Fibroblast of gingiva (primary cell): ENCODE measurements at places on chromosomes 3 and 15.

GRCh38 chr3:168336276-168336675 is 240.6 kb upstream of the GOLIM4 start:
- no peak for DNase-seq

DNA sequence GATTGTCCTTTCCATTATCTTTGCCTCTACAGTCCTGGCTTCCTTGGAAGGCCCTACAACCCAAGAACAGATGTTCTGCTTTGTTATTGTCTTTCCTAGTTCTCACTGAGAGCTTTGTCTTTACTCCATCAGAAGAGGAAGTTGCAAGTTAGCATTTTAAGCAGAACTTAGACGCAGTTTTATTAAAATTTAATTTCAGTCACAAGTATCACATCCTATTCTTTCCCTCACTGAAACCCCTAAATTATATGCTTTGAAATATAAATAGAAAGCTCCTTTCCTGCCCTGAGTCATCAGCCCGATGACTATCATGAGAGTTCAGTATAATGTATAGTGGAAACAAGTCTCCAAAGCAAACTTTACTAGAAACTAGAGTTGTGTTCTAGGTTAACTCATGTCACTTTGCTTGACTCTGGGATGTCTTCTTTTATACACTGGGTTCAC is 291.2 kb upstream of the RBMS3 start:
- DNase-seq, result no peak

- DNase-seq, result no peak
These were observed 10.4 kb downstream of the RSRC1 start for GRCh38 chr3:158120330-158120729.

DNA sequence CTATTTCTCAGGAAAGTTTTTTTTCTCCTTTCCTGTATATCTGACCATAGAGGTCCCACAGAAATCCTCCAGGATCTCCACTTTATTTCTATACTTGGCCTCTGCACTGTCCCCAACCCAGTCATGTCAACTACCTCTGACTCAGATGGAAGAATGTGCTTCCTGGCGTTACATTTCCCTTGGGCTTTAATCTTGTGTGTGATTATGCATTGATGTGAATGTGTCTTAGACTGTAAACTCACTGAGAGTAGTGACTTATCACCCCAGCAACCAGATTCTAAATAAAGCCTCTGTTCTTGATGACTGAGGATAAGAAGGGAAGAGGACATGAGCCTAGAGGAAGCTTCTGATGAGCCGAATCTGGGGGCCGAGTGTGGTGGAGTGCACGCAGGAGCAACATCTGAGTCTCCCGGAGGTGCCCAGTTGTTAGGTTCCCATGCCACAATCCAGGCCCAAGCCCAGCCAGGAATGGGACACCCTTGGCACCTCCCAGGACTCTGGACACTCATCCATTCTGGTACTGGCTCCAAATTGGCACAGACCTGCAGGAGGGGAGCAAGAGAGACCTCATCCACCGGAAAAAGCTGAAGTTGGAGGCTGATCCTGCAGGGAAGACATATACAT is 32.1 kb upstream of the HEG1 start:
- DNase-seq, result peak; percentile 56

DNA sequence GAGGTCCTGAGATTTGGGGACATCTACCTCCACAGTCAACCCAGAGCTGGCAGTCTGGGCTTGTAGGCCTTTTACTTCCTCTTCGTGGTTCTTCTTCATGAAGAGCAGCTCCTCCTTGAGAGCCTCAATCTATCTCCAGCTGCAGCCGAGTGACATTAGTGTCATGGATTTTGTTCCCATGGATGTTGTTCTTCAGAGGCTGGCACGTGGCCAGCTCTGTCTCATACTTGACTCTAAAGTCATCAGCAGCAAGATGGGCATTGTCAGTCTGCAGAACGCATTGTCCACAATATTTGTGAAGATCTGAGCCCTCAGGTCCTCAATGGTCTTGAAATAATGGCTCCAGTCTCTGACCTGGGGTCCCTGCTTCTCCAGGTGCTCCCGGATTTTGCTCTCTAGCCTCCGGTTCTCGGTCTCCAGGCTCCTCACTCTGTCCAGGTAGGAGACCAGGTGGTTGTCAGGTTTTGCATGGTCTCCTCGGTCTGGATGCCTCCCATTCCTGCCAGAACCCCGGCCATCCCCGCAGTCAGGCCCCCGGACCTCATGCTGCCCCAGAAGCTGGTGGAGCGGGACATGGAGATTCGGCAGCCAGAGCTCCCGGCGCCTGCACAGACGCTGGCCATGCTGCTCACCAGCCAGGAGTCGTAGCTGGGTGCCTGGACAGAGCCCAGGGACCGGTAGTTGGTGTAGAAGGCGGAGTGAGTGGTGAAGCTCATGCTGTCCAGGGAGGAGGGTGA is 3.4 kb upstream of the CCNL1 start:
- no peak for DNase-seq

DNA sequence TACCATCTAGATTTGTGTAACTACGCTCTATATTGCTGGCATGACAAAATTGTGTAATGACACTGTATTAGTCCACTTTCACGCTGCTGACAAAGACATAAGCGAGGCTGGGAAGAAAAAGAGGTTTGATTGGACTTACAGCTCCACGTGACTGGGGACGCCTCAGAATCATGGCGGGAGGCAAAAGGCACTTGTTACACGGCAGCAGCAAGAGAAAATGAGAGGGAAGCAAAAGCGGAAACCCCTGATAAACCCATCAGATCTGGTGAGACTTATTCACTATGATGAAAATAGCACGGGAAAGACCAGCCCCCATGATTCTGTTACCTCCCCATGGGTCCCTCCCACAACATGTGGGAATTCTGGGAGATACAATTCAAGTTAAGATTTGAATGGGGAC is 905.7 kb downstream of the DIPK2A start:
- no peak for DNase-seq

DNA sequence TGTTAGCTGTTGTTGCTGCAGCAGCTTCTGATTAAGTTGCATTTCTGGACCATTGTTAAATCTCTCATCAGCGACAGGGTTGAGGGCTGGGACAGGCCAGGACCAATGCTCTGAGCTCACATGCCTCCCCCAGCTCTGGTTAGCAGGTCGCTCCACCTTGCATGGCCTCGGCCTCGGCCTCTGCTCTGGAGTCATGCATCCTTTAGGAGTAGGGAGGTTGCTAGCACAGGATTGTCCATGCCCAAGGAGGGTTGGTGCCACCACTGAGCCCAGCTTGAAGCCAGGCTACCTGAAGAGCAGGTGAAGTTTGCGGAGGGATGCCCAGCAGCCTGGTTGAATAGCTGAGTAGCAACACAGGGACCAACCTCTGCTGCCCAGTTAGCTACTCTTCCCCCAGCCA is 11.2 kb upstream of the CPNE9 start:
- no peak for DNase-seq

- no peak for DNase-seq
These were observed 766.5 kb downstream of the NTRK3 start for GRCh38 chr15:87489902-87490665.

DNA sequence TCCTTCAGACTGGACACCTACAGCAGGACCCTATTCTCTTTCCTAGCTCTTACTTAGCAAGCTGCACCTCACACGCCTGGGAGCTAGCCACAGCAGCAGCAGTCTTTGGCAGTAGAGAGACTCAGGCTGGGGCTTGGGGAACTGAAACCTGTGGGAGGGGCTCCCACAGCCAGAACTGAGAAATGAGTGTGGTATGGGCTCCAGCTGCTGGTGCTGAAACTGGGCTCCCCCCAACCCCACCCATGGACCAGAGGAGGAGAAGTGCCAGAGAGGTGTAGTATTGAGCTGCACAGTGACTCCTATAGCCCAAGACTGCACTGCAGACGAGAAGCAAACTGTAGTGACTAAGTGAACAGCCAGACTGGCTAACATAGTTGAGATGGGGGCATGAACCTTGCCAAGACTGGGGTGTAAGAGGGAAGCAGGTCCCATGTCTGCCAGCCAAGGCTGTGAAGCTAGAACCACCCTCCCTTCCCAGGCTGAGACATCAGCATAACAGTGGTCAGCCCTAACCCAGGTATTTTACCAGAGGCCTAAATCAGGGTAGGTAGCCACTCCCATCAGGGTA is 62.5 kb downstream of the MYO5A start:
- DNase-seq, result no peak

- no peak for DNase-seq
These were observed 33.6 kb upstream of the ZBTB38 start for GRCh38 chr3:141334627-141335250.

DNA sequence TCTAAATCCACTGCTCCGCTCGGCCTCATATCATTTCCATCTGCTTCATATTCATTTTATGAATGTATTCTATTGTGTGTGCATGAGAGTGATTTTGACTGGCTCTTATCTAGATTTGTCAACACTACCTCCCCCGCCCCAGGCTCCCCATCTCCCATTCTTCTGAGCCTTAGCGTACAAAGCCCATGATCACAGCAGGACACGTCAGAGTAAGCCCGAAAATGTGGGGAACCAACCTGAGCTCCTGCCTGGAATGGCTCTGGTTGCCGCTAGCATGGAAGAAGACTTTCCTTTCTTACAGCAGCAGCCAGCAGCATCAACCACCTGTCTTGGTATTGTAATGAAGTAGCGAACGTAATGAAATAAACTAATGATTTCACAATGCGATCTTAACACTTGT is 61.4 kb downstream of the GABRB3 start:
- no peak for DNase-seq

DNA sequence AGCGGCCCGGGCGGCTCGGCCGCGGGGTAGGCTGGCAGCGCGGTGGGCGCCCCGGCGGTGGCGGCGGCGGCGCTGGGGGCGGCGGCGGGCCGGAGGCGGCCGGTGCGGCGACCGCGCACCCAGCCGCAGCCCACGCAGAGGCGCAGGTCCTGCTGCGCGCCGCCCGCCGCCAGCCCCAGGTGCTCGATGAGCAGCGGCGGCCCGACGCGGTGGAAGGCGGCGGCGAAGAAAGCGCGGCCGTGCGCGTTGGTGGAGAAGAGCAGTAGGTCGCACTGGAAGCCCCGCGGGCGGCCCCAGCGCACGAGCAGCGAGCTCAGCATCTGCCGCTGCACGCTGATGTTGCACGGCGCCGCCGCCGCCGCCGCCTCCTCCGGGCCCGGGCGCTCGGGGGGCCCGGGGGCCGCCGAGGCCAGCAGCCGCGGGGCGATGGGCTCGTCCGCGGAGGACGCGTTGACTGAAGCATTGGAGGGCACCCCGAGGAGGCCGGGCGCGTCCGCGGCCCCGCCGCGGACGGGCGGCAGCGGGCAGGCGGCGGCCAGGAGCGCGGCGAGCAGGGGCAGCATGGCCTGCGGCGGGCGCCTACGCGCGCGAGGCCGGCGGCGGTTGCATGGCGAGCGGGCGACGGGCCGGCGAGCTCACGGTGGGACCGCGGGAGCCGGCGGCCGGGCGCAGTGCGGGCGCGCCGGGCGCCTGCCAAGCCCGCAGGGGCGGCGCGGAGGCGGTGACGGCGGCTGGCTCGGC is 452 bp downstream of the TMEM158 start:
- DNase-seq, result no peak

DNA sequence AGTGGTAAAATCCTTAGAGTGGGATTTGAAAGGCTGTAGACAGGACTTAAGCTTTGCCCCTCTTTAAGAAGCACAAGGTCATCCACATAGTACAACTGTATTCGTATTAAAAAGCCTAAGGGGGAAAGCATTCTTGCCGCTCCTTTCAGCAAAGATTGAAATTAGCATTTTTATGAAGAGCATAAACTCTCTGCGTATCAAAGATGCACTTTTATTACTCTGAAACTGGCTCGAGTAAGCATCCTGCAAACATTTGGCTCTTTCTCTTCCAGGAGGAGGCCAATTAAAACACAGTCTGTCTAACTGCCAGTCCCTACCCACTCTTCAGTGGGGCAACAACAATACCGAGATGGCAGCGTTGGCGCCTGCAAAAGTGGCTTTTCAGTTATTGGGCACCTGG is 192.5 kb upstream of the TPRG1 start:
- DNase-seq, result no peak

- no peak for DNase-seq
These were observed 132.0 kb upstream of the NSMCE3 start for GRCh38 chr15:29401644-29402043.

- DNase-seq, result no peak
These were observed 82.9 kb downstream of the ARRDC4 start for GRCh38 chr15:98043160-98044014.

DNA sequence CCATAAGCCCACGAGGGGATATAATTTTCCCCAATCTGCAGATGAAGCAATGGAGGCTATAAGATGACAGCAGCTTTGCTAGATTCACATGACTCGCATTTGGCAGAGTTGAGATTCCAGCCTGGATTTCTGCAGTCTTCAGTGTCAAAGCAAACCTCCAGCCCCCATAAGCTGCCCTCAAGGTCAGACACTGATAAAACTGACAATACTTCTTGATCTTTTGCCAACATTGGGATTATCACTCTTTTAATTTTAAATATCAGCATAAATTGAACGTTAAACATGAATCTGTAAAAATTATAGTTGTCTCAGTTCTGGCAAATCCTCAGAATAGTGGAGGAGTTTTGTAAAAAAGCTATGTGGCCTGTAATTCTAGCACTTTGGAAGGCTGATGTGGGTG is 234.1 kb upstream of the TRIM42 start:
- DNase-seq, result no peak

GRCh38 chr3:106570426-106570825 is 701.6 kb upstream of the CBLB start:
- no peak for DNase-seq

GRCh38 chr3:138371070-138371965 is 22.9 kb downstream of the MRAS start:
- DNase-seq, result no peak

GRCh38 chr3:53731934-53732624 is 114.1 kb downstream of the CHDH start:
- DNase-seq, result no peak

DNA sequence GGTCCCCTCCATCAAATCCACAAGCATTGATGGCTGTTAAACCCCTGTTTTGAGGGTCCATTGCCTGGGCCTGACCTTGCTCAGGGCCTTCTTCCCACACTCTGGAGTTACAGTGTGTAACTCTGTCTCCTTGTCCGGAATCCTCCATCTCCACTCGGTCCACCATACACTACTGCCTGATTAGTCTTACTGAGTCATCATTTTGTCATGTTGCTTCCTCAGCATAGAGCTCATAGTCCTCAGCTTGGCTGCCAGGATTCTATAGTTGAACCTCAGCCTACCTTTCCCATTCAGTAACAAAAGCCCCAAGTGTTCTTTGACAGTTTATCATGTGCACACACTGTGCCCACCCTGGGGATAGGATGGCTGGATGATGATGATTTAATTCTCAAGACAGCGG is 113.0 kb downstream of the PDE8A start:
- DNase-seq, result no peak

DNA sequence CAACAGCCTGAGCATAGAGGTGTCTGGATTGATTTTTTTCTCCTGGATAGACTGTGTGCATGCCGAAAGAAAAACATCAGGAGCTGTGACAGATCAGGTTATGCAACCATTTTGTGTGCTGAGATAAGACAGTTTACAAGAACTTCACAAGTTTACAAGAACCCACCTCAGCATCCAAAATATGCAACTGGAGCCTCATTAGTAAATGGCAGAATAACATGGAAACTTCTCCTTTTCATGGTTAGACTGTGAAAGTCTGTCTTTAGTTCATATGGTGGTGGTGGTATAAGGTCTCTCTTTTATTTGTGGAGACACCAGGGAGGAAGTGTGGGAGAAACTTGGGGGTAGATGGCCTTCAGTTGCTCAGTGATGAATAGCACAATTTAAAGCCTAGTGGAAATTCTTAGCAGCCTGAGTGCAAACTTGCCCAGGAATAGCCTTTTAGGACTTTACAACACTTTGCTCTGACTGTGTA is 3.7 kb upstream of the ZNF609 start:
- no peak for DNase-seq

GRCh38 chr3:160986069-160986468 is 119.1 kb downstream of the B3GALNT1 start:
- no peak for DNase-seq
